ENCODE measurements at places on chromosomes 3 and 15. TPM values are rescaled to one million over a fixed set of nuclear protein-coding genes. Genes with fewer than 3 reads are reported as not detected.

The DCBLD2 gene
- 22.8 TPM for total RNA-seq

The CHRNA7 gene
- total RNA-seq = 1.3 TPM

The CPA3 gene
- total RNA-seq = 2.0 TPM

The FURIN gene
- 159 TPM for total RNA-seq

The PARP9 gene
- total RNA-seq = 4.9 TPM

The ACAP2 gene
- 52.9 TPM for total RNA-seq

The SKOR1 gene
- total RNA-seq = 1.2 TPM

The LPP gene
- total RNA-seq = 81.1 TPM

The TEX9 gene
- total RNA-seq = 16.8 TPM

The SI gene
- not detected for total RNA-seq

The TGFBR2 gene
- 67.8 TPM for total RNA-seq

DNA sequence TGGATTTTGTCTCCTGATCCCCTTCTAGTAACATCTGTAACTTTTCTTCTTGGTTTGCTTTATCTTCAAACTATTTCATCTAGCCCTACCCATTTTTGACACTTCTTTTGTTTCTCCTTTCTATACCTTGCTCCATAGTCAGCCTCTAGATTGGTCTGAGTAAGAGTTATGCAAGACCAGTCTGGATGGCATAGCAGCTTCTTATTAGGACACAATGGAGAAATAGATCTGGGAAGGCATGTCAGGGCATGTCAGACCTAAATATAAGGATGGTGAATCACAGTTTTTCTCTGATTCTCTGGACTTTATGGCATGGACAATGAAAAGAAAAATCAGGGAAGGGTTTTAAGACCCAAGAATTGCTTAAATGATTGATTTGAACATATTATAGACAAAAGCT, 452.5 kb downstream of the RAP2B start:
- DNase-seq = no peak

- DNase-seq = no peak
Observed at GRCh38 chr3:119194237-119195150, 21.1 kb downstream of the UPK1B start.

DNA sequence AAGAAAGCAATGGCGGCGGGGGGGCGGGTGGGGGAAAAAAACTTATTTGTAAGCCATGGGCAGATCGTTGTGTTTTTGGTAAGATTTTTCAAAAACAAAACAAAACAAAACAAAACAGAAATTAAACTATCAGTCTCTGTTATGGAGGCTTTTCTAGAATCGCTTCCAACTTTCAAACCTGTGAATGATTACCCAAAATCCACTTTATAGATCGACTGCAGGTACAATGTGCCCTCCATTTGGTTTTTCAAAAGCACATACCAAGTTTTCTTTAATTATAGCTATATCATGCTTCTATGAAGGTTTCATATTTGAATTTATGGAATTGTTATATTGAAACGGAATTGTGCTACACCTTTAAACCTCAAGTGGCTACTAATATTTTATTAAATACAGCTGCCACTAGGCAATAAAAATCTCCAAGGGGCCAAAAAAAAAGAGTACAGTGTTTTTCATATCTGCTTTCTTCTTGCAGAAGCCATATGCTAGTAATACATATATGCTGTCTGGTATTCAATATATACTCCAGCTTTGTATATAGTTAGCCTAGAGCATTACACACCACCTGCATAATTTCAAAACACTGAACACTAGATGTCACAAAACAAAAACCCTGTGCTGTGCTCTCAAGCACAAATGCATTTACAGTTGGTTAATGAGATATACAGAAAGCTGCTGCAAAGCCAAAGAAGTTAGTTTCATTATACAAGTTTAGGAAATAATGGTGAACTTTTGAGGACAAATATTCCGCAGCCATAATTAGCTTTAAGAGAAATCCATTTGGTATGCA, 683.8 kb upstream of the NR2F2 start:
- no peak for DNase-seq

GRCh38 chr15:75153087-75153486, 48.6 kb upstream of the C15orf39 start:
- no peak for DNase-seq

DNA sequence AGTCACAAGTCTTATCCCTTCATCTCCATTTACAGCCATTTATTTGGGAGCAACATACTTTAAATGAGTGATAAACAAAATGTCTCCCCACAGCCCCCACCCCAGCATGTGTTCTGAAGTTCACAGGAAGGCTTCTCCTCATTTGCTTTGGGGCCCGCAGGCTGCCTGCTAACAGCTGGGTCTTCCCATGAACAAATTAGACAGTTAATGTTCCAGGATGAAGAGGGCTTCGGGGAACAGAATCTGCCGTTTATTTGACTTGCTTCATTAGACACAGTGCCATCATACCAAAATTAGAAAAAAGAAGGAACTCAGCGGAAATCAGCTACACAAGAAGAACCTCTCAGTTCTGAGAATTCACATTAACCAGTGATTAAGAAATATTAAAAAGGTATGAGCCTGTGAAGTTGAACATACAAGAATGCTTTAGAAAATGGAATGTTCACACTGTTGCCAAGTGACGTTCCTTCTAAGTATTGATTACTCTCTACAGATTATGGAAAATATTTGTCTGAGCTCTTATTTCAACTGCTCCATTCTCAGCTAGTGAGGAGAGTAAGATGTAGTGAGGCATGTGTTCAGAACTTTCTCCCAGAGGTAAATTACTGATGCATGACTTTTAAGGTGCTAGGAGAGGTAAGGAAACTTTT, 107.5 kb upstream of the THBS1 start:
- DNase-seq = no peak

- DNase-seq = no peak
Observed at GRCh38 chr3:15321349-15321748, 11.0 kb downstream of the SH3BP5 start.

GRCh38 chr3:9347081-9347480, 15.8 kb upstream of the THUMPD3 start:
- DNase-seq = no peak

DNA sequence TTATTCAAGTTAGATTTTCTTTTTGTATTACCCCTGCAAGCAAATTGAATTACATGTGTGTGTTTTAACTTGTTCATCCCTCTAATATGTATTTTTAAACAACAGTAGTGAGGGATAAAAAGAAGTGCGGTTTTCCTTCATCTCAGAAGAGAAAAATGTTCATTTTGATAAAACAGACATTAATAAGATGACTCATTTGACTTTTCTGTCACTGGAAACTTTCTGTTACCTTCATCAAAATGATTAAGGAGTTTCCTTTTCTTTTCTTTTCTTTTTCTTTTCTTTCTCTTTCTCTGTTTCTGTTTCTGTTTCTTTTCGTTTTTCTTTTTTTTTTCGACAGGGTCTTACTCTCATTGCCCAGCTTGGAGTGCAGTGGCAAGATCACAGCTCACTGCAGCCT, 53.0 kb downstream of the ECT2 start:
- DNase-seq = no peak

DNA sequence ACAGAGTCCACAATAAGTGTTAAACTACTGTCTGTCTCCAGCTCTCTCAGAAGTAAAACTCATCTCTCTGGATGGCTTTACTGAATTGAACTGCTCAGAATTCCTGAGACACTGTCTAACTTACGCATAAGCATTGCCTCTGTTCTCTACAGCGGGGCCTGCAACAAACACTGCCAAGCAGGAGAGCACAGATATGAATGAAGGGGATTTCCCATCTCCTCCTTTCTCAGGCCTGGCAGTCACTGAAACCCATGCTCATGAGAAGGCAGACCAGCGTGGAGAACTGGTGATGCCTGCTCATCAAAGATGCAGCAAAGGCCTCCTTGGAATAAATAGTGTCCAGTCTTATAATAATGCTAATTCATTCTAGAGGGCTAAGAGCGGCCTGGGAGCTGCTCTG, 10.3 kb downstream of the RASGRP1 start:
- no peak for DNase-seq

GRCh38 chr3:138774529-138775253, 60.0 kb downstream of the PIK3CB start:
- peak; percentile 84 for DNase-seq

DNA sequence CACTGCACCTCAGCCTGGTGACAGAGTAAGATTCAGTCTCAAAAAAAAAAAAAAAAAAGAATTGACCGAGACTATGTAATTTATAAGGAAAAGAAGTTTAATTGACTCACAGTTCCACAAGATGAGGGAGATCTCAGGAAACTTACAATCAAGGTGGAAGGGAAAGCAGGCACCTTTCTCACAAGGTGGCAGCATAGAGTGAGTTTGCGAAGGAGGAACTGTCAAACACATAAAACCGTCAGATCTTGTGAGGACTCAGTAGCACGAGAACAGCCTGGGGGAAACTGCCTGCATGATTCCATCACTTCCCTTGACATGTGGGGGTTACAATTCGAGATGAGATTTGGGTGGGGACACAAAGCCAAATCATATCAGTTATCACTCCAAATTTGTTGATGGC, 380.9 kb downstream of the EDEM1 start:
- DNase-seq = no peak

DNA sequence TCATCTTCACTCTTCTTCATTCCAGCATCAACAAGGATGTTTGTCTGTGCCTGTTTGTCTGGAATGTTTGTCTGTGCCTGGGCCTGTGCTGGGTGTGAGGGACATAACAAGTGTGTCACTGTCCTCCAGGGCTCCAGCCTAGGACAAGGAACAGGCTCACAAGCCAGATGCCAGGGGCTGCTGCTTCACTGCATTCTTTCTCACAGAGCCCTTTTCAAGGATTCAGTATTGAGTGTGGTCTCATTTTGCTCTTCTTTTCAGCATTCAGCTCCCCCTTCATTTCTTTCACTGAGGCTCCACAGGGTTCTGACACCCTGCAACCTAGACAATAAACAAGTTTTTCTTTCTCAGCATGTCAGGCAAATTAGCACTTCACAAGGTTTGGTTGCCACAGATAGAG, 43.6 kb upstream of the KY start:
- DNase-seq = no peak

DNA sequence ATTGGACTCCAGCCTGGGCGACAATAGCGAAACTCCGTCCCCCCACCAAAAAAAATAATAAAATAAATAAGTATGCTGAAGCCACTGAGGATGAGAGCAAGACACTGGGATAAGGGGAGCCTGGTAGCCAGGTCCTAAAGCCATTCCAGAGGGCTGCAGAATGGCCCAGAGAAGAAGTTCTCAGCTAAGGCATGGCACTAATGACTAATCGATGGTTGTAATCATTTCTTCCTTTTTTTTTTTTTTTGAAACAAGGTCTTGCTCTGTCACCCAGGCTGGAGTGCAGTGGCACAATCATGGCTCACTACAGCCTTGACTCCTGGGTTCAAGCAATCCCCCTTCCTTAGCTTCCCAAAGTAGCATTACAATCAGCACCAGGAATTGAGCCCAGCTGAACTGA, 25.6 kb upstream of the ZNF774 start:
- DNase-seq = peak; percentile 43

DNA sequence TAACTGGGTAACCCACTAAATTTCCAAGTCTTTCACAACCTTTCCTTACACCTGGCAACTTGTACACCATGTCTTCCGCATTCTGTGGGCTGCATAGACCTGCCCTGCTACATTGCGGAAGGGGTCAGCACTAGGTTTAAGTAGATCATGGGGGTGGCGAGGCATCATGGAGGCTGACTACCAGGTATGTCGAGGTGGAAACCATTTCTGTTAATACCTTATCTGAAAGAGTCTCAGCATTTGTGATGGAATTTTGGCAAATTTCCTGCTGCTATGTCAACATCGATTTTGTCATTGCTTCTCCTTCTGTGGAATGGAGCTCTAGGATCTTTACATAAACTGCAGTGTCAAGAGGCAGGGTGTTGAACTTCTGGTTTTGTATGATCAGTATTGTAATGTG, 187.2 kb downstream of the GHSR start:
- no peak for DNase-seq

DNA sequence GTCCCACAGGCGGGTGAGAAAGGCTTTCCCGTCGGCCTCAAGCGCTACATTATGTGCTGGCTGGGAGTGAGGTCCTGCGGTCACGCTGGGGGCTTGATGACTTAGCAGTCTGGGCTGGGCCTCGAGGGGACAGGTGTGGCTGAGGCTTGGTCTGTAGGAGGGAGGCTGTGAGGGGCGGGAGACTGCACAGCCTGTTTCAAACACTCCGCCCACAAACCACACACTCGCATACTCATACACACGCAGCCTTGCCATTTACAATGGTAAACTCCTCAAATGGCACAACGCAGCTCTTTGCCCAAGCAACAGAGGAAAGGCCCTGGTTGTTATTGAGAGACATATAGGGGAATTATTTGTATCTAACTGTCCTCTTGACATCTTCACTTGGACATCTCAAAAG, 32.4 kb upstream of the RASGRF1 start:
- no peak for DNase-seq

GRCh38 chr3:47741925-47742324, 39.8 kb downstream of the SMARCC1 start:
- no peak for DNase-seq

DNA sequence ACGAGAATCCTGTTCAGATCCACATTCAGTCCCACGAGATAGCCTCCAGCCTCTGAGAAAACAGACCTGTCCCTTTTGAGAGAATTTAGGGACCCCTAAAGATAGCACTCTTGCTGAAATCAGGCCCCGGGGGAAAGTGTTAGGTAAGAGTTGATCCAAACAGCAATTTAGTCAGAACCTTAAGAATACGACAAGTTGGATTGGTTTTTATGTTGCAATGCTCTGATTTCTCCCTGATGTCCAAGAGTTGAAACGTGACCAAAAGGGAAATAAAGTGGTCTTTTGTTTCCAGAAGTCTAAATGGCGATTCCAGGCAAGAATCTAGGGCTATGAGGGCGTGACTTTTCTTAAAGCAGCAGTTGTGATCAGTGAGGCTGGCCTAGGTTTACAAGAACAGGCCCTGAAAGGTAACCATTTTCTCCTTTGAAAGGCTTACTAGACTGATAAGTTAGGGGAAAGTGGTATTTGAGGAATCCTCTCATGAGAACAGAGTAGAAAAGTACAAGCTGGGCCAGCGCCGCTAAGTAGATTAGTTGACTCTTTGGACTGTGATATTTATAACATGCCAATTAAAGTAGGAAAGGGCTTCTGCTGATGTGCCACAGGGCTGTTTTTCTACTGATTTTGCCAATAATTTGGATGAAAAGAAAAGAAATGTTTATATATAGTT, 4.9 kb downstream of the MAN2A2 start:
- DNase-seq = no peak

GRCh38 chr3:53493963-53494791, at the start of gene CACNA1D:
Gene CACNA1D (plus strand): TSS chr3:53494611. CDS start chr3:53495167, 556 bp downstream.
- DNase-seq = no peak

DNA sequence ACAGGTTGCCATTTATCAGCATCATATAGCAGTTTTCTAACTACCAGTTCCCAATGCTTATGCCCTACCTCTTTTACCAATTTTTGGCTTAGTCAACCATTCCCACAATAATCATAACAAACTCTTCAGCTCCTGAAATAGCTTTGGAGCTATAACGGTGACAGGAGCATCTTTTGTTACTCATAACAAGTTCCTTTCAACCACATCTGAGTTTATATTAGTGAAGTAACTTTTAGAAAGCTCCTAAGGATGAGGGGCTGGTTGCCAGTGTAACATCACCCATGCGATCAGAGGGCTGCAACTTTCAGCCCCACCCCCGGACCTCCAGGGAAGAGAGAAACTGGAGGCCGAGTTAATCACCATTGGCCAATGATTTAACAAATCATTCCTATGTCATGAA, 495.3 kb upstream of the RASGRP1 start:
- DNase-seq = no peak

- DNase-seq = no peak
Observed at GRCh38 chr15:23022156-23022555, 17.2 kb downstream of the TUBGCP5 start.

- DNase-seq = no peak
Observed at GRCh38 chr3:12957339-12957738, 115.9 kb downstream of the IQSEC1 start.

- DNase-seq = no peak
Observed at GRCh38 chr15:71079208-71080044, 35.8 kb upstream of the THSD4 start.
